T-helper 9 cell (primary cell): ENCODE measurements at places on chromosomes 5 and 9.

- DNase-seq, result no peak
Measured at GRCh38 chr9:3447143-3447542, 78.7 kb downstream of the RFX3 start.

DNA sequence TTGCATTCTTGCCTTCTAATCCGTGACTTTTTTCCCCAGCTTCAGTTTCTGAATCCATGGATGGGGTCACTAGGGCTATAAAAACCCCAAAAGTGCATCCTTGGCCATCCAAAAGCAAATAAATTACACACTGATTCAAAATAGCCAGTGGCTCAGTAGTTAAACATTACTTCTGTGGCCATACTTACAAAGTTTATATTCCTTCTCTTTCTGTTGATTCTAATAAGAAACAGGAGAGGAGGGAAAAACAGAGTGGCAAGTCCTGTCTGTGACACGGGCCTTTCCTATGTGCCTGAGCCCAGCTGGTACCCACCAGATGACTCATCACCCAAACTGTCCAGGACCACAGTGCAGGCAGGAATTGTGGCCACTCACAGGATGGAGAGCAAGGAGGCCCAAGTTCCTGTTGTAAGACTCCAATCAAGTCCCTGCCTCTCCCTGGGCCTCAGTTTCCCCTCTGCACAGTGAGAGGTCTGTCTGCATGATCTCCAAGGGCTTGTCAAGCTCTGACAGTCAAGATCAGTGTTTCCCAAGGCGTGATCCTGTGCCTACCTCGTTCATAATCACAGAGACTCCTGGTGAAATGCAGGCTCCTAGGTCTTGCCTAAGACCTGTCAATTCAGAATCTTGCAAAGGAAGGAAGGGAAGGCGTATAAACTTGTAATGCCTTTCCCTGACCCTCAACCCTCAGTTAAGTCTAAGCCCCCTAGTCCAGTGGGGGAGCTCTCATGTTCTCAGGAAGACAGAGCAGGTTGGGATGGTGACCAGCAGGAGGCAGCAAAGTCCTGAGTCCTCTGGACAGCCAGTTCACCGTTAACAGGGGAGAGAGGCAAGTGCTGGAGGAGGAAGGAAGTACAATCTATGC lies 29.5 kb downstream of the TNIP1 start:
- peak; percentile 60 for DNase-seq

DNA sequence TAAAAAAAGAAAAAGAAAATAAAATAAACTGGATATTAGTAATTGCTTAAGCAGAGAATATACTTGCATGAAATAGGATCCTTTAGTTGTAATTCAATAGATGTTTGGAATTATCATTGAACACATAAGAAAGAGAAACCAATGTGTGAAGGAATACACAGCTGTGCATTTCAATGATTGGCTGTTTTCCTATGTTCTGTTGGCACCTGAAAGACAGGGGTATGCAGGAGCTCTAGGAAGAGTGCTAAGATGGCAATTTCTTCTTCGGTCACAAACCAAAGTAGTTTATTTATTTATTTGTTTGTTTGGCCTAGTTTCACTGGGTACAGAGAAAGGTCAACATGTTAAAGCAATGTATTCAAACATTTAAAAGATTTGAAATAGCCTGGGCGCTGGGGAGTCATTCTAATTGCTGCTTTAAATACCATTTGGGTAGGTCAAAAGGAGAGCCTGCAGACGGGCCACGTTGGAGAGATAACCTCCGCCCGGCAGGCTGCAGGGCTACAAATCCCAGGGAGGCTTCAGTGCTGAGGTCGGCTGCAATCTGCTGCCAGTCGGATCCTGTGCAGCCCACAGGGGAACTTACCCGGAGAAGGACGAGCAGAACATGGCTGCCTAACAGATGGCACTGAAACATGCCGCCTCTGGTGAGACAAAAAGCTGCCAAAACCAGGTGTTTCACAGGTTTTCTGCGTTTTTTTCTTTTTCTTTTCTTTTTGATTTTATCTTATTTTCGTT lies 154.2 kb upstream of the TYRP1 start:
- DNase-seq, result no peak

DNA sequence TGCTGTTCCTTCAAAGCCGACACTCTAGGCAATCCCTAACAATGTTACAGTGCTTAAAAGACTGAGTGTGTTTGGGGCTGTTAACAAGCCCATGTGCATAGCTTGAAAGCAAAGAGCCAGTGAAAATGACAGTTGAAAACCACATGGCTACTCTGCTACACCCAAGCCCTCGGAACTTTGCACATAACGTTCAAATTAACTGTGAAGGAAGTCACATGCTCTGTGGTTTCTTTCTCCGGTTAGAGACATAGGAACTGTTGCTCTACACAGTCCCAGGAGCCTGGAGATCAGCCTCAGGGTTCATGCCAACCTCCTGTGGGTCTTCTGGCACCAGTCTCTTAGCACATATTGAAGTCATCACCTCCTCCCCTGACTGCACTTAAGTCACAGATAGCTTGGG lies 51.1 kb downstream of the C9orf152 start:
- DNase-seq, result no peak
